ENCODE measurements at places on chromosomes 13 and 19. TPM values are rescaled to one million over a fixed set of nuclear protein-coding genes. Genes with fewer than 3 reads are reported as not detected.
A peak's percentile ranks its signal among the peaks of the same experiment; 100 is the strongest.

The TBXA2R gene
- total RNA-seq, result 2.5 TPM

The CYP2A7 gene
- total RNA-seq, result not detected

The URAD gene
- not detected for total RNA-seq

The USHBP1 gene
- total RNA-seq, result 5.1 TPM

The KDELR1 gene
- total RNA-seq, result 109 TPM

The PIAS4 gene
- 15.3 TPM for total RNA-seq

The SLAIN1 gene
- 8.6 TPM for total RNA-seq

GRCh38 chr19:40811478-40812341 lies 12.7 kb downstream of the EGLN2 start:
- H3K4me3 ChIP-seq, result peak overlapping the region; percentile 51
- H3K27ac ChIP-seq, result peak overlapping the region; percentile 75
- H3K27me3 ChIP-seq, result no peaks in the 10 kb centered on the region
- H3K36me3 ChIP-seq, result peaks cover 29% of the 10 kb centered on the region
- no peak for DNase-seq

DNA sequence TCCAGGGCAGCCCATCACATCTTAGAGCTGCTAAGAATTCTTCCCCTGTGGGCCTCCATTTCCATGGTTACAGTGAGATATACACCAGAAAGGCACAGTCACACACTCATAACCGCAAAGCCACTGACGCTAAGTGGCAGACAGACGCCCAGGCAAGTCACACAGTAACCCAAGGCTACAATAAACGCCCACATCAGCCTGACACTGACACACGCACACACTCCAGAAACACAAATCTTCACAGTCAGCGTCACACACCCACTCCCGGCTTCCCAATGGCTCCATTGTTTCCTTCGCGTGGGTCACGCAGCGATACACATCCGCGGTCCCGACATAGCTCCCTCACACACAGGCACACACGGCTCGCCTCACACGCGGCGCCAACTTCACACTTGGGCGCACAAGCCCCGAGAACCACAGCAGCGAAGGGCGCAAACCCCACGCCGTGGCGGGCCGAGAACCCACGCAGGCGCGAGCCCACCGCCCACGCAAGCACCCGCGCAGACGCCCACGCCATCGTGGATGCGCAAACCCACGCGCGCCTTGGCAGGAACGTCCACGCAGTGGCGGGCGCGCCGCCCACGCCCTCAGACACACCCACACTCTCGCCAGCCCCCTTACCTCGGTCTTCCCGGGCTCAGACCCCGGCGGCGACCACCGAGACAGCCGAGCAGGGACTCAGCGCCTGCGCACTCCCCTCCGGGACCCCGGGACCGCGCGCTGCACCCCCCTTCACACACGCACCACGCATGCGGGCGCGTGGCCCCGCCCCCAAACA lies at the start of gene ZNF667:
TSS of gene ZNF667 (minus strand) at position 695 of the 778 bp plus-strand sequence. CDS start 14,975 bp downstream, outside the sequence.
- H3K27ac ChIP-seq, result peak within 1 kb of the TSS; percentile 89
- peak; percentile 33 for DNase-seq
- peaks cover 4% of the 10 kb centered on the region for H3K36me3 ChIP-seq
- H3K27me3 ChIP-seq, result no peaks in the 10 kb centered on the region

- peak; percentile 79 for DNase-seq
- no peaks in the 10 kb centered on the region for H3K27me3 ChIP-seq
Measured at GRCh38 chr19:33143897-33144405, 12.0 kb downstream of the WDR88 start.

DNA sequence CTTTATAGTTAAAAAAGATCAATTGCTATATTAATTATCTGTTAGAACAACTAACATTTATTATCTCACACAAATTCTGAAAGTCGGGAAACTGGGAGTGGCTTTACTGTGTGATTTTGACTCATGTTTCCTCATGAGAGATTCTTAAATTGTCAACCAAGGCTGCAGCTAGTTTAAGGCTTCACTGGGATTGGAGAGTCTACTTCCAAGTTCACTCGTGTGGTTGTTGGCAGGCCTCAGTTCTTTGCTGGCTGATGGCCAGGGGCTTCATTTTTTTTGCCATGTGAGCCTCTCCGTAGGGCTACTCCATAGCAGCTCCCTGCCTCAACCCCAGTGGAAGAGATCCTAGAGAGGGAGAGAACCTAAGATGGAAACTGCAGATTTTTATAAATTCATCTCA lies 24.5 kb upstream of the LPAR6 start:
- H3K4me3 ChIP-seq, result peak overlapping the region; percentile 24
- peak overlapping the region; percentile 69 for H3K27ac ChIP-seq
- H3K4me1 ChIP-seq, result peaks cover 32% of the 10 kb centered on the region

GRCh38 chr13:84843368-84843767 lies 955.9 kb downstream of the SLITRK6 start:
- no peak overlapping the region for H3K27ac ChIP-seq
- H3K4me1 ChIP-seq, result no peaks in the 10 kb centered on the region
- no peak overlapping the region for H3K4me3 ChIP-seq
- H3K27me3 ChIP-seq, result no peaks in the 10 kb centered on the region

DNA sequence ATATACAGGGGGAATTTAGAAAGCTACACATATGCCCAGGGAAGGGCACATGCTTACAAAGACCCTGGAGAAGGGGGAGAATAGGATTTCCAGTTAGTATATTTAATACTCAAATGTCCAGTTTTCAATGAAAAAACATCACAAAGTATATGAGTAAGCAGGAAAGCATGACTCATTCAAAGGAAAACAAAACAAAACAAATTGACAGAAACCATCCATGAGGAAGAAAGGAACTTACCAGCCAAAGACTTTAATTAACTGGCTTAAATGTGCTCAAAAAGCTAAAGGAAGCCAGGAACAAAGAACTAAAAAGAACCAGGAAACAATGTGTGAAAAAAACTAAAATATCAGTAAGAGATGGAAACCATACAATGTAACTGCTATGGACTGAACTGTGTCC lies 716.2 kb upstream of the ARGLU1 start:
- H3K27me3 ChIP-seq, result no peaks in the 10 kb centered on the region
- no peaks in the 10 kb centered on the region for H3K36me3 ChIP-seq
- H3K27ac ChIP-seq, result no peak overlapping the region
- no peak overlapping the region for H3K4me3 ChIP-seq
- DNase-seq, result no peak
- no peaks in the 10 kb centered on the region for H3K4me1 ChIP-seq

GRCh38 chr13:75796825-75797224 lies 160.7 kb downstream of the LMO7 start:
- H3K4me1 ChIP-seq, result no peaks in the 10 kb centered on the region
- no peaks in the 10 kb centered on the region for H3K36me3 ChIP-seq
- H3K27ac ChIP-seq, result no peak overlapping the region
- no peak for DNase-seq
- H3K4me3 ChIP-seq, result no peak overlapping the region

GRCh38 chr19:33779849-33780248 lies 16.8 kb upstream of the KCTD15 start:
- no peak for DNase-seq
- H3K27me3 ChIP-seq, result peaks cover 29% of the 10 kb centered on the region
- no peak overlapping the region for H3K27ac ChIP-seq
- H3K4me1 ChIP-seq, result peaks cover 14% of the 10 kb centered on the region

DNA sequence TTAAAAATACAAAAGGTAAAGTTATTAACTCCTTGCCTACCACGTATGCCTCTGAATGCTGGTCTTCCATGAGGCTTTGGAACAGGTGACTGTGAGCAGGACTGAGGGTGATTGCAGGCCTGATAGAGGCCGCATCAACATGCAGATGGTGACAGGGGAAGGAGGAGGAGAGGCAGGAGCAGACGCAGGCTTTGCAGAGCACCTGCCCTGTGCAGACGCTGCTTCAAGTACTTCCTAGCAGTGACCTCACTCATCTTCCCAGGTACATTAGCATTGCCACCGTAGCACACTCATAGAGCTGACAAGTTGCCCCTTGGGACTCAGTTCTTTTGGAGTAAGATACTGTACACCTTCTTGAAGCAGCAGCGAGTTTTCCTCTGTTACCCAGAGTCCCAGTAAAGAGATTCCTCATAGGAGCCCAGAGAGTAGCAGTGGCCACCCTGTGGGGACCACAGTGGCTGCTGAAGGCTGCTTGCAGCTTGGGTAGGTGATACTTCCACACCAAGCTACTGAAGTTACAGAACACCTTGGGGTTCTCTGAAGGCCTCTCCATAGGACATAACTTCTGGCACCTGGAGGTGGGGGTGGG lies 56.0 kb downstream of the ZNF536 start:
- H3K27me3 ChIP-seq, result no peaks in the 10 kb centered on the region
- no peak overlapping the region for H3K4me3 ChIP-seq
- no peak overlapping the region for H3K27ac ChIP-seq
- no peaks in the 10 kb centered on the region for H3K4me1 ChIP-seq
- DNase-seq, result no peak
- H3K36me3 ChIP-seq, result no peaks in the 10 kb centered on the region

DNA sequence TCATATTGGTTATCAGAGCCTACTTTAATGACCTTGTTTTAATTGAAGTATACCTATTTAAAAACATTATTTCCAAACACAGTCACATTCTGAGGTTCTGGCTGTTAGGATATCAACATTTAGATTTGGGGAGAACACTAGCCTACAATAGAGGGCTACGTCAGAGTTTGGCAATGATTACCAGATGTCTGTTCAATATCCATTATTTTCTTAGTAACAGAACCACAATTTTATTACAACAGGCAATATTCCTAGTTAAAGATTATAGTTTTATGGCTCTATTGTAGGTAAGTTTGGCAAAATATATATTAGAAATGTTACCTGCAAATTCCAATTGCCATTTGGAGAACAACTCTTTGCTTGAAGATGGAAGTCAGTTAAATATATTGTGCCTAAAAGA lies 1163.1 kb upstream of the MIR17HG start:
- no peak for DNase-seq
- no peak overlapping the region for H3K27ac ChIP-seq
- H3K4me3 ChIP-seq, result no peak overlapping the region
- no peaks in the 10 kb centered on the region for H3K4me1 ChIP-seq
- H3K36me3 ChIP-seq, result no peaks in the 10 kb centered on the region

- no peaks in the 10 kb centered on the region for H3K4me1 ChIP-seq
- no peaks in the 10 kb centered on the region for H3K27me3 ChIP-seq
- H3K36me3 ChIP-seq, result peaks cover 14% of the 10 kb centered on the region
- no peak overlapping the region for H3K27ac ChIP-seq
- no peak overlapping the region for H3K4me3 ChIP-seq
Measured at GRCh38 chr13:24888291-24888931, 124.4 kb downstream of the RNF17 start.

GRCh38 chr19:16889366-16889882 lies 625 bp downstream of the F2RL3 start:
- H3K4me1 ChIP-seq, result peaks cover 21% of the 10 kb centered on the region
- DNase-seq, result peak; percentile 80
- H3K27ac ChIP-seq, result peak overlapping the region; percentile 83
- H3K36me3 ChIP-seq, result no peaks in the 10 kb centered on the region
- H3K27me3 ChIP-seq, result no peaks in the 10 kb centered on the region

DNA sequence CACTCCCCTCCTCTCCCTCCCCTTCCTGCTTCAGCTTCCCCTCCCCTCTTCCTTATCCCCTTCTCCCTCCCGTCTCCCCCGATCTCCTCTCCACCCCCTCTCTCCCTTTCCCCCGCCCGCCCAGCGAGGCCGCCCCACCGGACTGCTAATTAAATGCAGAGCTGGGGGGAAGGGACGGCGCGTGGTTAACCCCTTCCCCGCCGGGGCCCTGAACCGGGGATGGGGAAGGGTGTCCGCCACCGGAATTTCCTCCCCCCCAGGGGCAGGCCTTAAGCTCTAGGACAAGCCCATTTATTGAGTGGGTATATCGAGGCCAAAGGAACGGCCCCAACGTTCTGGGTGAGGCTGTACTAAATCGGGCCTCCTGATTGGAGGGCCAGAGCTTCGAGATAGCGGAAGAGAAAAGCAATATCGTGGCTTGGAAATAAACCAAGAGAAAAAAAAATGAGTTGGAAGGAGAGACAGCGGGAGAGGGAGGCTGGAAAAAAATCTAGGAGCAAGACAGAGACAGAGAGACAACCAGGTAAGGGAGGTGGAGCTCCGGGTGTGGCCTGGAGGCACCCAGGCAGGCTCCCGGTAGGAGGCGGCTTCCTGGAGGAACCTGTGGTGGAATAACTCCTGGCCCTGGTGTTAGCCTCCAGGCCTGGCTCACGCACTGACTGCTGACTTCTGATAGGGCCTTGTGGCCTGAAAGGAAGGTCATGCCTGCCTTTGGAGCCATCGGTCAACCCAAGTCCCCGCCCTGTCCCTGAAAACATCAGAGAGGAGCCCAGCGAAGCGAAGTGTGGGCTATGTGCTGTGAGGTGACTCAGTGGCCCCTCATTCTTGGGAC lies 11.6 kb upstream of the JUND start:
- peak overlapping the region; percentile 99 for H3K27ac ChIP-seq
- peaks cover 35% of the 10 kb centered on the region for H3K4me1 ChIP-seq
- H3K36me3 ChIP-seq, result no peaks in the 10 kb centered on the region

GRCh38 chr19:19224852-19225494 lies 13.2 kb downstream of the NCAN start:
- no peaks in the 10 kb centered on the region for H3K4me1 ChIP-seq
- peak; percentile 70 for DNase-seq
- peak overlapping the region; percentile 14 for H3K4me3 ChIP-seq
- no peak overlapping the region for H3K27ac ChIP-seq
